Jurkat, Clone E6-1 (cell line): ENCODE measurements at places on chromosomes 13 and 19.

GRCh38 chr19:45660636-45661035, 7.4 kb upstream of the GIPR start:
- DNase-seq = no peak

DNA sequence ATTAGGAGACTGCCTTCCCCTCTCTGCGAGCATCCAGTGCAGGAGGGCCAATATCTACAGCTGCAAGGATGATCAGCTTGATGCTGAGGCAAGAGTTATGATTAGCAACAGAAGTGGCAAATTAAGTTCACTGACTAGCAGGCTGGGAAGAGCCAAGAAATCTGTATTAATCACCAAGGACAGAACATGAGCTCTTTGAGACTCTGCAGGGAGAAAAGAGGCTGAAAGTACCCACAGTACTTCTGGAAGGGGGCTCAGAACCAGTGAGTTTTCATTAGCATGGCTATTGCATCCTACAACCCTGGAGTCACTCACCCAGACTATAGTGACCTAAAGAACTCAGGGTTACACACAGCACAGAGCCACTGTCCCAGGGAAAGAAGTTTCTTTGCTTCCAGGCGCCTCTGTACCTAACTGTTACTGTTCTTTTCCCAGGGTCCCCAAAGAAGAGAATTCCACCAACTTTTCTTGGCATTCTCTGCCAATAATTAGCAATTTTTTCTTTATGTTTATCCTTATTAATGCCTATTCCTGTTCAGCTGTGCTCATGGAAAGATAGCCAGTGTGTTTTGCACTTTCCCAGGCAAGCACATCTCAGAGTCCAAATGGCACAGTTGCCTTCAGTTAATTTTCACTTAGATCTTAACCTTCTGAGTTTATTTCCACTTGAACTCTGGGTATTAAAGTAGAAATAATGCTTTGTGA, 25.8 kb upstream of the MEDAG start:
- DNase-seq = no peak

DNA sequence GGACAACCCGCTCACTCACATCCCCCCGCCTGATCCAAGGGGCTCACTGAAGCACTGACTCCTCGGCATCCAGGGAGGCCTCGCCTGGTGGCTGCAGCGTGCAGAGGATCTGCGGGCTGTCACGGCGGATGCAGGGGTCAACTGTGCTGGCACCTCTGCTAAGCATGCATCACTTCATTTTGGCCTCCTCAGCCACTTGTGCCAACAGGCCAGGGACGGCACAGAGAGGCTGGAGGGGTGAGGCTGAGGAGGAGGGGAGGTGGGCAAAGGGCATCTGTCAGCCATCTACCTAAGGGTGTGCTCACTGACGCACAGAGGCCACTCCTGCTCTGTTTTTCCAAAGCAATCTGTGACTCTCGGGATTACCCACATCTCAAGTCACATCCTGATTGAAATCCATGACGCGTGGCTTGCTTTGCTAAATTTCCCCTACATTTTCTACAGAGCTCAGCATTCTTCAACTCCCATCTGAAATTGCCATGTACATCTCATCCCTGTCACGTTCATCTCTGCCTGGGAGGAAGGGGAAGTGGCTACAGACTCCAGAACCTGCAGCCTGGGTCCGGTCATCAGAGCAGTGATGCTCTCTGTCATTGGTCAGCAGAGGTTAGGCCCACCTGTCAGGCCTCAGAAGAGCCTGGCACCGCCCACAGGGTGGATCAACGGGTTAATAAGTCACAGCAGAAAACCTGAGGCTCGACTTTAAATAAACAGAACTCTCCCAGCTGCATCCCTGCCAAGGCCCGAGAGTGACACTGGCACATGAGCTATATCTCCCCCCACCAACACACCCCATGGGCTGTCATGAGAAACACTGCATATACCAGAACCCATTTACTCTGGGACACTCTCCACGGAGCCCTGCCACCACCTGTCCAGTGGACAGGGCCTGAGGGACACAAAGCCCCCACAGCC, 17.6 kb downstream of the ELL start:
- no peak for DNase-seq

- no peak for DNase-seq
Observed at GRCh38 chr19:53882391-53883050, 524 bp downstream of the PRKCG start.

DNA sequence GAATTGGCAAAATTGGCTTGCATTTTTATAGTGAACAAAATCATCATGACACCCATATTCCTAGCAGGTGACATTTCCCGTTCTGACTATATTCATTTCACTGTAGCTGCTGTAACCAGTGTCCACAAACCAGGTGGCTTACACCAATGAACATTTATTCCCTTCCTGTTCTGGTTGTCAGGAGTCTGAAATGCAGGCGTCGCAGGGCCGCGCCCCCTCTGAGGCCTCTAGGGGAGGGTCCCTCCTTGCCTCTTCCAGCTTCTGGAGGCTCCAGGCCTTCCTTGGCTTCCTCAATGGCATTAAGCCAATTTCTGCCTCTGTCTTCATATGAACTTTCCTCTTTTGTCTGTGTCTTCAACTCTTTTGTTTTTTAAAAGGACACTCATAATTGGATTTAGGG, 6.5 kb upstream of the RLN3 start:
- DNase-seq = no peak

GRCh38 chr13:27403727-27404385, 20.6 kb upstream of the GTF3A start:
- no peak for DNase-seq

GRCh38 chr19:47652285-47652684, 43.4 kb downstream of the BICRA start:
- DNase-seq = no peak

DNA sequence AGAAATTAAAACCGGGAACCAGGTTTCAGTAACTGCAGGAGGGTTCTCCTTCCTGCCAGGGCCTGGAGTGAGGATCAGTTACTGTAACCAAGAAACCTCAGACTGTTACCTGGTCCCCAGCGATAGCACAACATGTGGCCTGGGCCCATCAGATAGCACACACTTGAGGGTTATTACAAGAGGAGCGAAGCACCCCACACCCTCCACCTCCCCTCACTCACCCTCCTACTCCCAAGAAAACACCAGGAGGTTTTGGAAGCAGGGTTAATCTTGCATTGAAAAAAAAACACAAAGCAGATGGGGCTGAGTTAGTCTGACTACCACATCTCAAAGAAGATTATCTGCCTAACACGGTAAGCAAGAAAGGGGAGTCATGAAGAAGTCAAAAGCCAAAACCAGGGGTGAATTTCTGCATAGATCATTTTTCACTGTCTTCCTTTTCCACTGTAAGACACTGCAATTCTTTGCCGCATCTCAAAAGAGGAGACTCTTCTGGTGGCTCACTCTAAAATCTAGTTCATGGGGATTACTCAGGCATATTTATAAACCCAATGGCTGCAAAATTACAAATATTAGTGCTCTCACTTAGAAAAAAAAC, 75.9 kb upstream of the DOCK9 start:
- DNase-seq = peak; percentile 97

GRCh38 chr13:42413484-42413815, 141.5 kb downstream of the AKAP11 start:
- no peak for DNase-seq

DNA sequence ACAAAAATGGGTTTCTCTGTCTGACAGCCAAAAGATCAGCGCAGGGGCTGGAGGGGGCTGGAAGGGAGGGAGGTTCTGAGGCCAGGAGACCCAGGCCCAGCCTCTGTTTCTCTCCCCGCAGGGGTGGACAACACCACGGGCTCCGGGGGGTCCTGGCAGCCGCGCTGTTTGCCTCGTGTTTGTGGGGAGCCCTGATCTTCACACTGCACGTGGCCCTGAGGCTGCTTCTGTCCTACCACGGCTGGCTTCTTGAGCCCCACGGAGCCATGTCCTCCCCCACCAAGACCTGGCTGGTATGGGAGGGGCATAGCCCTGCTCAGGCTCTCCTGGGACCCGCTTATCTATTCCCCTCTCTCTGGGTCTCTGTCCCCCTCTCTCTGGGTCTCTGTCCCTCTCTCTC, 9.6 kb downstream of the CPT1C start:
- no peak for DNase-seq

- no peak for DNase-seq
Observed at GRCh38 chr13:34720618-34721017, 221.5 kb upstream of the NBEA start.

- DNase-seq = no peak
Observed at GRCh38 chr19:45884682-45885555, 1.0 kb downstream of the IRF2BP1 start.

GRCh38 chr13:49622174-49622946, 5.9 kb upstream of the ARL11 start:
- DNase-seq = no peak

DNA sequence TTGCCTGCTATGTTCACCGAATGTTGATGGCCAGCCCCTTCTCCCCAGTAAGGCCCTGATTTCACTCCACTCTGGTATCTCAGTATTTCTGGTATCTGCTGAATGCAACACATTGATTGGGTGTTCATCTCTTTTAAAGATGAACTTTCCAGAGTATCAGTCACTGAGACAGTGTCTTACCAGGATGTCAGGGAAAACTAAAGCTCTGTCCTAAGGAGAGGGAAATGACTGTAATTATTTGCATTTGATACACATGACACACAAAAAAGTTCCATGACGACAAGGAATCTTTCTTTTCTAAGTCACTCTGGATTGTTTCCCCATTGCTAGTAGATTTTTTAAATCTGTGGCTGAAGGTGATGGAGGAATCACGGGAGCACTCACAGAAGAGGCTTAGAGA, 2.2 kb downstream of the GPC5 start:
- no peak for DNase-seq

GRCh38 chr19:3506384-3507340, 551 bp downstream of the FZR1 start:
- DNase-seq = no peak

GRCh38 chr19:16139752-16140151, 3.7 kb upstream of the HSH2D start:
- DNase-seq = no peak

GRCh38 chr13:34004676-34005075, 186.7 kb downstream of the RFC3 start:
- DNase-seq = no peak

DNA sequence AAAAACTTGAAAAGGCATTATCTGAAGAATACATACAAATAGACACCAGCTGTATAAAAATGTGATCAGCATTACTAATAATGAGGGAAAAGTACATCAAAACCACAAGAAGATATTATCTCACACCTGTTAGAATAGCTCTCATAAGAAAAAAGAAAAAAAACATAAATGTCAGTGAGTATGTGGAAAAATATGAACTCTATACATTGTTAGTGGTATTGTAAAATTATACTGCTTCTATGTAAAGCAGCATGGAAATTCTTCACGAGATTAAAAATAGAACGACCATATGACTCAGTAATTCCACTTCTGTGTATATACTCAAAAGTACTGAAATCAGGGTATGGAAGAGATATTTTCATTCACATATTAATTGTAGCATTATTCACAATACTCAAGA, 1146.4 kb downstream of the SLITRK5 start:
- DNase-seq = no peak

- no peak for DNase-seq
Observed at GRCh38 chr13:59745392-59745788, 418.3 kb downstream of the DIAPH3 start.

- DNase-seq = no peak
Observed at GRCh38 chr19:53554804-53555203, 16.9 kb downstream of the ZNF331 start.

DNA sequence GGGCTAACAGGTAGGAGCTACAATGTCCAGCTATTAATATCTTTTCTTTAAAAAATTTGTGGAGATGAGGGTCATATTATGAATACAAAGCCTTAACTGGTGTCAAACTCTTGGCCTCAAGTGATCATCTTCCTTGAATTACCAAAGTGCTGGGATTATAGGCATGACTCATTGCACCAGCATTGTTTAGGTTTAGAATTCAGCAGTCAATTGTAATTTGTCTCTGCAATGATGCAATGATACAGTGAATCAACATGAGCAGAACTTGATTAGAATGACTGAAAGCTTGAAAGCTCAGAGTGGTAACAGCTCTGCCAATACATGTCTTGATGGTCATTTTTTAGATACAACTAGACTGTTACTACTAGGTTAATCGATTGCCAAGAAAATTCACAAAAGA, 752.8 kb upstream of the MIR17HG start:
- DNase-seq = no peak

DNA sequence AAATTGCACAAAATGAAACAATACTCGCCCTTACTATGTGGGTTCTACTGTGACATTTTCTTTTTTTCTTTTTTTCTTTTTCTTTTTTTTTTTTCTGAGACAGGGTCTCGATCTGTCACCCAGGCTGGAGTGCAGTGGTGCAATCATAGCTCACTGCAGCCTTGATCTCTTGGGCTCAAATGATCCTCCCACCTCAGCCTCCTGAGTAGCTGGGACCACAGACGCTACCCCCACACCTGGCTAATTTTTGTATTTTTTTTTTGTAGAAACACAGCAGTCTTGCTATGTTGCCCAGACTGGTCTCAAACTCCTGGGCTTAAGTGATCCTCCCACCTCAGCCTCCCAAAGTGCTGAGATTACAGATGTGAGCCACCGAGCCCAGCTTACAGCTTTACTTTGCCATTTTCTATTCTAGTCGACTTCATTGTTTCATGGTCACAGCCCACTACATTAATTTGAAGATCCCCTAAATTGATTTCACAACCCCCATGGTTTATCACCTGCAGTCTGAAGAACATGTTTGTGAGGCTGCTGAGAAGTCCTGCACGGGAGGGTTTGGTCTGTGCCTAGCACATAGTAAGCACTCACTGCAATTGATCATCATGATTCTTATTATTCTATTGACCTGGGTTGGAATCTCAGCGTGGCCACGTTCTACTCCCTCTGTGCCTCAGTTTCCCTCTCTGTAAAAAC, 3.8 kb downstream of the BCL3 start:
- no peak for DNase-seq

DNA sequence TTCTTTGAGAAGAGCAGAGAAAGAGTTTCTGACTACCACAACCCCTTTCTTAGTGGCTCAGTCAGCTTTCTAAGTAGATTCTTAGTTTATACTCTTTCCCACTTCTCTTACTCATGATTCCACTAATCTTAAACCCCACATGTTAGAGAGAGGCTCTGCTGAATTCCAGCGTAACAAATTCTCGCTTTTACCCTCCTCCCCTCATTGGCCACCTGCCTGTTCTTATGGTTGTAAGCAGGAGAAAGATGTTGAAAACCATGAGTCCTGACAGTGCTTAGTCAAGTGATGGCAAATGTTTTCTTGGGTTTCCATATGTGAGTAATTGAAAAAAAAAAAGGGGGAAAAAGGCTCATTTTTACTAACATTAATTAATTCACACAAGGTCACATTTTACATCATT, 125.9 kb downstream of the ZDHHC20 start:
- DNase-seq = no peak

DNA sequence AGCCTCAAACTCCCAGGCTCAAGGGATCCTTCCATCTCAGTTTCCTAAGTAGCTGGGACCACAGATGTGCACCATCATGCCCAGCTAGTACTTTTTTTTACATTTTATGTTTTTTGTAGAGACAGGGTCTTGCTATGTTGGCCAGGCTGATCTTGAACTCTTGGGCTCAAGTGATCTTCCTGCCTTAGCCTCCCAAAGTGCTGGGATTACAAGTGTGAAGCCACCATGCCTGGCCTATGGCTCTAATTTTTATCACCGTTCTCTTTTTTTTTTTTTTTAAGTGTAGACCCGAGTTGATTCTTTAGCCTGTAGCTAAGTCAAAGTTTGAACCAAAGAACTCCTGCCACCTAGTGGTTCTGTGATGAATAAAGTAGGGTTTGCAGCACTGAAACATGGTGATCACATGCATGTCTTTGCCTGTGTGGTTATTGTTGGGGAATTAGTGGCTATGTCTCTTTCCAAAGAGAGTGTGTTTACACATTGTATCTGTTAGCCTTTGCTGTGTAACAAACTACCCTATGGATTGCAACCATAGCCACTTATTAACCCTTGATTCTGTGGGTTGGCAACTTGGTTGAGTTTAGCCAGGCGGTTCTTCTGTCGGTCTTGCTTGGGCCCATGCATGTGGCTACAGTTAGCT, 11.6 kb downstream of the NFILZ start:
- peak; percentile 60 for DNase-seq
